ENCODE measurements at places on chromosomes 4 and X.
A peak's percentile ranks its signal among the peaks of the same experiment; 100 is the strongest.

DNA sequence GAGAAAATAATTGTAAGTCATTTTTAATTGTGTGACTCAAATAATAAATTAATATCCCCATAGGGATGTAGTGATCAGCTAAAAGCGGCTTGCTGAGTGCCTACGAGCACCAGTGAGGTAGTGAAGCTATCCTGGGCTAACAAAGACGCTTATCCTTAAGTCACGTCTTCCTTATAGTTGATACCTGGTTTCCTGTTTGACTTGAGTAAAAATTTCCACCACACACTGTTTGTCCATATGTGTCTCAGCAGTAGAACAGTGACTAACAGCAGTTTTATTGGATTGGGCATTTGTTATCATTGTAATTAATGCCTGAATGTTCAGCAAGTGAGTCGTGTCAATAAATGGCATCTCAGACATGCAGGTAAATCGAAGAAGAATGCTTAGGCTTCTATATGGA lies 241.1 kb downstream of the GRXCR1 start:
- DNase-seq: no peak

GRCh38 chrX:19723427-19723826 lies 164.0 kb downstream of the SH3KBP1 start:
- DNase-seq: no peak

DNA sequence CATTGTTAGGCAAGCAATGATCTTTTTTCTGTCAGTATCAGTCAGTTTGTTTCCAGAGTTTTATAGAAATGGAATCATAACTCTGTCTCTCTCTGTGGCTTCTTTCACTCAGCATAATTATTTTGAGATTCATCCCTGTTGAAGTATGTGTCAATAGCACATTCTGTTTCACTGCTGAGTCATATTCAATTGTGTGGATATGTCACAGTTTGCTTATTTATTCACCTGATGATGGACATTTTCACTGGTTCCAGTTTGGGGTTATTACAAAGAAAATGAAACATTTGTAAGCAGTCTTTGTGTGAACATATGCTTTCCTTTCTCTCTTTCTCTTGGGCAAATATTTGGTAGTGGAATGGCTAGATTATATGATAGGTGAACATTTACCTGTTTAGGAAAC lies 10.2 kb upstream of the ZNF718 start:
- DNase-seq: no peak

DNA sequence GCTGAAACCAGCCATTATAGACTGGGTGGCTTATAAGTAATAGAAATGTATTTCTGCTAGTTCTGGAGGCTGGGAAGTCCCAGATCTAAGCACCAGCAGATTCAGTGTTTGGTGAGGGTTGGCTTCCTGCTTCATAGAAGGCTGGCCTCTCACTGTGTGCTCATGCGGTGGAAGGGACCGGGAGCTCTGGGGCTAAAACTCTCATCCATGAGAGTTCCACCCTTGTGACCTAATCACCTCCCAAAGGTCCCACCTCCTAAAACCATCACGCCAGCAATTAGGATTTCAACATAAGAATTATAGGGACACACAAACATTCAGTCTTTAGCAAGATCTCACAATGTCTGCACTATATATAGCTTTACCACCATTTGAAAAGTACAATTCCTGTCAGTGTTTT lies 215.2 kb downstream of the CBR4 start:
- DNase-seq: no peak

- peak; percentile 21 for DNase-seq
These were observed 84.4 kb downstream of the STOX2 start for GRCh38 chr4:183989461-183989860.

- no peak for DNase-seq
These were observed 39.0 kb downstream of the GABRA3 start for GRCh38 chrX:152412105-152412504.

DNA sequence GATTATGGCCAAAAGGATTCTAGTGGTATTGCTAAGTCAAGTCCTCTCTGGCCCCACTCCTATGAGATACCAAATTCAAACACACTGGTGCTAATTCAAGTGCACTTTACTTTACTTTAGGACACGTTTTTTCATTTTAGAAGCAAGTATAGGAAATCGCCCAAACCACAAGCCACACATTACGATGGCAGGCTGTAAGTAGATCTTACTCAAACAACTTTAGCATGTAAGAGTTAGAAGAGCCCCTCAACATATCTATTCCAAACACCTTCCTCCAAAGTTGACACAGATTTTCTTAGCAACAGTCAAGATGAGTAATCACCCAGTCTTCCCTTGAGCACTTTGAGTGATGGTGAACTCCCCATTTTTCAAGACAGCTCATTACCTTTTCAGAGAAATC lies 43.6 kb downstream of the DRD5 start:
- no peak for DNase-seq

DNA sequence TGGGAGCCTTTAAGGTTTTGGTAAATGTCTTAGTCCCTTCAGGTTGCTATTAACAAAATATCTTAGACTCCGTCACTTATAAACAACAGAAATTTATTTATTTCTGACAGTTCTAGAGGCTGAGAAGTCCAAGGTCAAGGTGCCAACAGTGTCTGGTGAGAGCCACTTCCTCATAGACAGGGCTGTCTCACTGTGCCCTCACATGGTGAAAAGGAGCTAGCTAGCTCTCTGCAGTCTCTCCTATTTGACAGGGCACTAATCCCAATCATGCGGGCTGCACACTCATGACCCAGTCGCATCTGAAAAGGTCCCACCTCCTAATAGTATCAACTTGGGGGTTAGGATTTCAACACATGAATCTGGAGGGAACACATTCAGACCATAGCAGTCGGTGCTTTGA lies 63.4 kb upstream of the KLF3 start:
- no peak for DNase-seq

DNA sequence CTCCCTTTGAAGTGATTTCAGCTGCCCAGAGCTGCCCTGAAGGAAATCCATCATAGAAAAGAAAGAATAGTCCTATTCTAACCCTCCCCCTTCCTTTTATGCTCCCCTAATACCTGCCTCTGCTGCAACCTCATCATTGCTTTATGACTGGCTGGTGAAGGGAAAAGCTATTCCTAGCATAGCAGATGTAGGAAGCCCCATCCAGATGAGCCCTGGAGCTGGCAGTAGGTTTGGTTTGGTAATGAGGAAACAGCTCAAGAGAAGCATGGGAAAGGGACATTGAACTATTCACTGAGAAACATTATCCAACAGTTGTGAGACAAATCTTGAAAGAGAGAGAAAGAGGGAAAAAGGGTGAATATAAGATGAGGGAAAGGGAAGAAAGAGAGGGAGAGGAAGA lies 29.2 kb downstream of the ARSJ start:
- peak; percentile 47 for DNase-seq

Measured in foreskin fibroblast (primary cell).